Activated CD4-positive, alpha-beta T cell treated with anti-CD3 and anti-CD28 coated beads, Interleukin-2, amount 50 U/mL, for 24 hours (primary cell): ENCODE measurements at places on chromosomes 4 and X.

DNA sequence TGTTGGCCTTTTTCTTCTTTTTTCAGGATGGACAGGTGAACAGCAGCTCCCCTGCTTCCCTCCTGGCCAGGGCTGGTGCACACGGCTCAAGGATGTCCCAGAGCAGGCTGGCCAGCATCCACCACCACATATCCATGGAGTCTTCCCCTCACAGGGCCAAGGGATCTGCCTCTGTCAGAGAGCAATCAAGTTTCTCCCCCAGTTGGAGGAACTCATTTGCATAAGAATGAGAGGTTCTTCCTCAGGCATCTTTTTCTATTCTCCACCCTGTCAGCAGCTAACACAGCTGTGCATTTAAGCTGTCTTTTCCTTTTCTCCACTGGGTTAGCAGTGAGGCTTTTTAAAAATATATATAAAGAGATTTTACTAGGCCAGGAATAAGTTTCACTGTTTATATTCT, 143.8 kb downstream of the ANAPC10 start:
- no peak for DNase-seq

DNA sequence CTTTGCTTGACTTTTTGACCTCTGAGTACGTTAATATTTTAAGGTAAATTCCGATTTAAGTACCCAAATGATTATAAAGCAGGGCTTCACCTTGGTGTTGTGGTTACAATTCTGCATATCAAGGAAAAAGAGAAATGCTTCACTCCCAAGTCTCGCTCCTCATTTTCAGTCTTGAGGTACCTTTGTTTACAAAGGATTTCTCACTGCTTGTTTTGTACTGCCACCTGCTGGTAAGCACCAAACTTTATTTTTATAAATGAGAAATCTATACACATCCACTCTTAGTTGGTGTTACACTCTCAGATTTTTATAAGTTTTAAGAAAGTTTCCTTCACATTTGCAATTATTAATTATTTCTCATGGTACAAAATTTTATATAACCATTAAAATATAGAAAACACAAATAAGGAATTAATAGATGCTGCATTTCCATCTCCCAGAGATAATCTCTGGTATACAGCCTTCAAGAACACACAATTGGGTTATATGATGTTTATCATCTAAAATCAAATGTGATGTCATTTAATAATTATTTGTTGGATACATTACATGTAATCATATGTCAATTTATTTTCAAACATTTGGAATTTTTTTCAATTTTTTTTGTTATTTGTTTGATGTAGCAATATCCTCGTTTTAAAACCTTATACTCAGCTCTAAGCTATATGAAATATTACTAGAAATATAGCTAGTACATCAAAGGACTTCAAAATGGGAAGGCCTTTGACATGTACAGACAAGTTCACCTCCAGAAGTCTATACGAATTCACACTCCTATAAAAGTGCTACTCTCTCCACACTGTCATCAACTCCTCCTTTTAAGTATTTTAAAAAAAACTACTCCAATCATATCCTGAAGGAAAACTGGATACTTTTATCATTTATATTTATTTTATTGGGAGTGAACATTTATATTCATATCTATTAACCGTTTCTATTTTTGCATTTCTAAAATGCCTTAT, 179.9 kb downstream of the KCNIP4 start:
- peak; percentile 10 for DNase-seq

- DNase-seq = no peak
Measured at GRCh38 chrX:17736478-17736855, 826 bp upstream of the SCML1 start.

- DNase-seq = no peak
Measured at GRCh38 chr4:136476753-136477152, 1055.5 kb downstream of the PCDH18 start.

DNA sequence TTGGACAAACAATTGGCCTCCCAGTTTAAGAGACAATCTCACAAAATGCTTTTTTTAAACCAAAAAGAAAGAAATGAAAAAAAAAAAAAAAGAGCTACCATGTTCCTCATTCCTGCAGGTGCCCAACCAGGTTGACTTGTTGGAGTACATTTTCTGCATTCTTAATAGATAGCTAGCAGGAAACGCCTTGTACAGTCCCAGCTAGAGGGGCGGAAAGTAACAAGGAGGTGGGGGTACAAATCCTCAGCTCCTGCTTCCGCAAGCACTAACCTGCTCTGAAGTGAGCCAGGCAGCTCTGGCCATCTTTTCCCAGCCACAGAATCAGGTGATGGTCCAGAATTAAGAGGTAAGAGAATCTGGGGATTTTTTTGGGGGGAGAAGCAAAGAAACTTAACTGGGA, at the start of gene VGLL1:
VGLL1 (plus strand) TSS at position 265 of the 400 bp plus-strand sequence. CDS start 3,806 bp downstream, outside the sequence.
- no peak for DNase-seq

- DNase-seq = no peak
Measured at GRCh38 chr4:20430259-20430941, 178.7 kb downstream of the SLIT2 start.

GRCh38 chrX:48782795-48783194, 3.6 kb upstream of the GATA1 start:
- DNase-seq = no peak

DNA sequence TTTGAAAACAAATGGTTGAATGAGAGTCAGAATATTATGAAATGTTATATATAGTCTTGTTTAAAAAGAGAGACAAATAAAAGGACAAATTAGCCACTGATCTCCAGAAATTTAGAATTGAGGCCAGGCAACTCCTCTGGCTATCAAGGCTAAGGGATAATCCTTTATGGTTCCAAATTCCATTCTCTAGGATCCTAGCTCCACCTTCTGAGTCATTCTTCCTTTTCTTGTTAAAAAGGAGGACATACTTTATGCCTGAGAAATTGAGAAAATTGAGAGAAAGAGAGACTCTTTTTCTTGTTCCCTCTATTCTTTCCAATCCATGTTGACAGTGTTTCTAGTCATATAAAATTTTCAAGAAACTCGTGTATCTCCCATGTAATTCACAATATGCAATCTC, 1299.5 kb downstream of the FSTL5 start:
- DNase-seq = no peak

DNA sequence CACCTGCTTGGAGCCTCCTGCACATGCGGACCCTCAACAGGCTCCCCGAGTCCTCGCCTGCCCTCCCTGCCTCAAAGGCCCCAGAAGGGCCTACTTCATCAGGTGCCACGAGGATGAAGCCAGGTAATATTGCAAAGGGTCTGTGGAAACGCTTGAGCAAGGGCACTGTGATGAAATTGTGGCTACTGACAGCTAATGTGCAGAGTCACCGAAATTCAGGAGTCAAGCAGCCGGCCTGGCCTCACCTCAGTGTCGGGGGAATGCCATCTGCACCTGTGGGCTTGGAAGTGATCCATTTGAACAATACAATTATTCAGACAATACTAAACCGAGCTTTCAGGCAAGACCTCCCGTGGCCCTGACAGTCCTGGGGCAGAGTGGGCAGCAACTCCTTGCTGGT, 3.1 kb upstream of the FGFR3 start:
- DNase-seq = no peak

DNA sequence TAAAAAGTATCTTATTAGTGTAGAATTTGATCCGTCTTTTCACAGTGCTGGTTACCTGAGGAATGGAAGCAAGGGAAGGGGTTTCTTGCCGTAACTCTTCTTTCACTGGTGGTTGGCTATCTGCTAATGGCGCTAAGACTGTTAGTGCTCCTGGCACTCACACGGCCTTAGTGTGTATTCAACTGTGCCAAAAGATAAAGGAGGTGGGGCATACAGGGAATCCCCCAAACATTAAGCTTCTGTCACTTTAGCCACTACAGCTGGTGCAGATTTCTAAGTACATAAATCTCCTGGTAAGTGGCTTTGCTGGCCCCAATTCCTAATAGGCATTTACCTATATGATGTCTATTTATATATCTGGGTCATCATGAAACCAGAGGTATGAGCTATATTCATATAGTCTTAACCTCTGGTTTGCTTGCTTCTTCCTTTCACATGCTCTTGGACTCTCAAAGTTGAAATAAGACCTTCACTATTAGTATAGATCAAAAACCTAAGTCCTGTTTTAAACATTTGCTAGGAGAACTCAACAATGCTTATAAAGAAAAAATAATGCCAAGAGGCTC, 95.1 kb downstream of the TSPAN7 start:
- no peak for DNase-seq

DNA sequence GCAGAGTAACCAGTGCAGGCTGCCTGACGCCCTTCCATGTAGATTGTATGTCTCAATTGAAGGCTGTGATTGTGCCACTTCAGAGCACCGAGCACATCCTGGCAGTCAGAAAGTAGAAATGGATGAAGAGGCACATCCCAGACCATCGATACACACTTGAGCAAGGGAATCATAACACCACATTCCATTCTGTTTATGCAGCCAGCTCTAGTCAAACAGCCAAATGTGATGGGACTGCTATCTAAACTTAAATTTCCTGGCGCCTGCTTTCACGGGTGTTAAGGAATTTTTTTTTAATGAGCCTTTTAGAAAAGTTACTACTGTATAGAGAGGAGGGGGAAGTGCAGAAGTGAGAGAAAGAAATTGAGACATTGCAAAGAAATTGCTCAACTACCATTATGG, 84.4 kb downstream of the PPARGC1A start:
- DNase-seq = no peak

DNA sequence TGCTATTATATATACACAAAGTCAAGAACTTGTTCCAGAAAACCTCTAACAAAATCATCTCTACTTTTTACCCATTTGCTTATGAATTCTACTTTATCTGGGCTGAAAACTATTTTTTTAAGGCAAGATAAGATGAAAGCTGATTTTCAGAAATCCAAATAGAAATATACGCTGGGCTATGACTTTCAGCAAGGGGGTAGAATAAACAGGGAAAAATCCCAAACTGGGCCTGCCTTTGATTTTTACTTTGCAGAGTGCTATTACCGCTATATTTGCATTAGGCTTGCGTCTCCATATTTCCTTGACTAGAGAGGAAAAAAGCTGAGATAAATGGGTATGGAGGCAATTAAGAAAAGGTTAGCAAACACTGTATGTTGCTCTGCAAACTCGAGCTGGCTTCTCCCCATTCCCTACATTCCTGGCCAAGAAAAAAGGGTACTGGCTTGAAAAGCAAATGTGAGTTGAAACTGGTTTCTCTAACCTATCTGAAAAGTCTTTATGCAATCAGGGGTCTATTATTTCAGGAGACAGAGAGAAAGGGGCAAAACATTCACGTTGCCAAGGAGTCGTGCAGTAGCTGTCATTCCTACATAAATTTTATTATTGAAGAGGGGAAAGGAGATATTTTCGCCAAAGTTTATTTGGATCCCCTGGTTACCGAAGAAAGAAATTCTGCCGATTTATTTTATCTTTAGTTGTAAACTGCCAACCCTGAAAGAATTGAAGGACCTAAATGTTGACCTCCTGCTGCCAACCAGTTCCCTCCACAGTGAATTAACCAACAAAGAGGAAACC, 2.2 kb downstream of the TMEM47 start:
- no peak for DNase-seq

GRCh38 chr4:152104901-152105357, 344.1 kb upstream of the GATB start:
- DNase-seq = no peak

DNA sequence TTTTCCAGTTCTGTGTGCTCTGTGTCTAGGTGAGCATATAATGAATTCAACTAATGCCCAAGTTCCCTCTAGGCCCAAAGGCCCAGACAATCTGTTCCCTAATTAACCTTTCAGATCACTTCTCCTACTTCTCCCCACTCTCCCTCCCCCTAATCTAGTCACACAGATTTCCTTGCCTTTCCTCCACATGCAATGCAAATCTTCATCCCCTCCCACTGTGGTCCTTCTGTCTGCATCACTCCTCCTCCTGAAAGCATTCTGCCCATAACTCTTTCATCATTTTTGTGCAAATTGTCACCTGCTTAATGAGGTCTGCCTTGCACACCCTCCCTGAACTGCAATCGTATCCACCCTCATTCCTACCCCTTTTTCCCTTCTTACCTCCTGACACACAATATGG, 346.6 kb downstream of the FBXO8 start:
- no peak for DNase-seq

- DNase-seq = no peak
Measured at GRCh38 chr4:15197005-15197404, 194.7 kb downstream of the CPEB2 start.
